ENCODE measurements at places on chromosomes 11 and 22.

GRCh38 chr22:27310966-27311697 lies 490.4 kb downstream of the MN1 start:
- no peak for DNase-seq

DNA sequence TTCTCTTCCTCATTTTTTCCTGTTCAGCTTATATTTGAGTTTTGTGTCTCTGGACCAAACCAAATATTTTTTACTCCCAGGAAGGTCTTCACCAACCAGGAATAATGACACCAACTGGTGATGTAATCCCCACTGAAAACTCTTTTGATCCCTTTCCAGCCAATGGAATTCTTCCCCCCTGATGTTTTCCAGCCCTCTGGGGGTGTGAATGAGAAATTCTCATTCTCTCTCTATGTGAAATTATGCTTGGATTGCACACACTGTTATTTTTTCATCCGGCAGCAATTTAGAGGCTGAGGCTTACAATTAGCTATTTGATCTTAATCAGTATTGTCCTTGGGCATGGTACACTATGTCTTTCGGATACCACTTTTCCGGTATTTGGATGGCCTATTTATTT lies 39.5 kb upstream of the SLC1A2 start:
- no peak for DNase-seq

DNA sequence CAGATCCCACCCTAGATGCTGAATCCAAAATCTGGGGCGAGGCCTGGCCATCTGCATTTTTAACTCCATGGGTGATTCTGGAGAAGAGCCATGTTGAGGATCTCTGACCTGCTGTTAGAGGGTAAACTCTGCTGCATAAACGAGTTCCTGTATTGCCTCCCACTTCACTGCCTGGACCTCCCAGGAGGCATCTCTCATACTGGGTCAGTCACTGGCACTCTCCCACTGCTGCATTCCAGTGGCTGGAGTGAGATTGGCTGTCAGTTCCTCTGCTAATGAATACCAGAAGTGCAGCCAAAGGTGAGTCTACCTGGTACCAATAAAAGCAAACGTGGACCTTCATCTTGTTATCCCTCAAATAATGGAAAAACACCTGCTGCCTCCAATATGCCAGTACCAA lies 10.3 kb downstream of the POLDIP3 start:
- DNase-seq: no peak

- no peak for DNase-seq
Observed at GRCh38 chr22:27561286-27561904, 240.2 kb downstream of the MN1 start.

- no peak for DNase-seq
Observed at GRCh38 chr11:131906963-131907362, 536.5 kb downstream of the NTM start.

GRCh38 chr11:118142081-118142480 lies 10.5 kb downstream of the SCN4B start:
- no peak for DNase-seq

GRCh38 chr11:42524534-42525227 lies 787.1 kb upstream of the API5 start:
- DNase-seq: peak; percentile 1

DNA sequence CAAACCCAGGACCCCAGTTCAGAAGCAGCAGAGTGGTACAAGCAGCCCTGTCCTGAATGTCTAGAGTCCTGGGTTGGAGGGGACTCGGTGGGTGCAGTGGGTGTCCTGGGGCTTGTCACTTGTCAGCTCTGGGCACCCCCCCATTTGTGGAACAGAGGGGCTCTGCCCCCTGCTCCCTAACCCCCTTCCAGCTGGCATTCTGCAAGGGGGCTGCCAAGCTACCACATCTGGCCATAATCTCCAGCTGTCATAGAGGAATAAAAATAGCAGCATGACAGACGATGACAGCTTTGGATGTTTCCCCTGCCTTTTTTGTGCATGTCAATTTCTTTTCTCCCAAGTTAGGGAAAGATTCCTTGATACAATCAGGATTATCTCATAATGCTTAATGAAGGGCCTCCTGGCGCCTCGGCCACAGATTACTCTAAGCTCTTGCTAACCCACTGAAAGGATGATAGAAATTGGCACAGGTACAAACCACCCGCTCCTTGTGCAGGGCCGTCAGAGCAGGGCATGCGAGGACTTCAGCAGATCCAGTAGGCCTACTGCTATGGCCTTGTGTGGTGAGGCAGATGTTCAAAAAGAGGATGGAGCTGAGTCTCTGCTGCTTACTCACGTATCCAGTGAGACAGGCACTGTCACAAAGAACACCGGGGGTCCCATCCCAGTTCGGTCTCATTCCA lies 83.0 kb downstream of the ISX start:
- DNase-seq: no peak

DNA sequence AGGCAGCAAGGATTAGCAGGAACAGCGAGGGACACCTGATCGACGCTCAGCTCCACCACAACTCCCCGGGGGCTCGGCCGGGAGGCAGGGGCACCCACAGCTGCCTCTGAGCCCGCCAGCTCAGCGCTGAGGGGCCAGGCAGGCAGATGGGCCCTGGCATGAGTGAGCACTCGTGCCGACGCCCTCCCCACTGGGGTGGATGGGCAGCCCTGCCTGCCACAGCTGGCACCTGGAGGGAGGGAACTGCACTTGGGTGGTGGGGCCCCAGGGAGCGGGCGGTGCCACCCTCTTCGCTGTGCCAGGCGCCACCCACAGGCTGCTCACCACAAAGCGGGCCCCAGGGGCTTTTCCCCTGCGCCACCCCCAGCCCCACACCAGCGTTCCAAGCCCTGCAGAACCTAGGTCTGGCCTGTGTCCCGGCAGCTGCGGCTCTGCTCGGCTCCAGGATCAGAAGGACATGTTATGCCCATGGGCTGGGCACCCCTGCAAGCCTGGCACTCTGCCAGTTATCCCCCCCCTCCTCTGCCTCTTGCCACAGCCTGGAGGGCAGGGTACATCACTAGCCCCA lies 28.8 kb downstream of the WNT7B start:
- DNase-seq: no peak

- DNase-seq: peak; percentile 83
Observed at GRCh38 chr11:45354976-45355705, 69.0 kb upstream of the SYT13 start.

- no peak for DNase-seq
Observed at GRCh38 chr11:62514151-62514550, 32.5 kb downstream of the AHNAK start.

GRCh38 chr22:45600790-45601730 lies 70.6 kb upstream of the ATXN10 start:
- no peak for DNase-seq

- DNase-seq: no peak
Observed at GRCh38 chr22:39429916-39430575, 26.8 kb upstream of the MGAT3 start.

DNA sequence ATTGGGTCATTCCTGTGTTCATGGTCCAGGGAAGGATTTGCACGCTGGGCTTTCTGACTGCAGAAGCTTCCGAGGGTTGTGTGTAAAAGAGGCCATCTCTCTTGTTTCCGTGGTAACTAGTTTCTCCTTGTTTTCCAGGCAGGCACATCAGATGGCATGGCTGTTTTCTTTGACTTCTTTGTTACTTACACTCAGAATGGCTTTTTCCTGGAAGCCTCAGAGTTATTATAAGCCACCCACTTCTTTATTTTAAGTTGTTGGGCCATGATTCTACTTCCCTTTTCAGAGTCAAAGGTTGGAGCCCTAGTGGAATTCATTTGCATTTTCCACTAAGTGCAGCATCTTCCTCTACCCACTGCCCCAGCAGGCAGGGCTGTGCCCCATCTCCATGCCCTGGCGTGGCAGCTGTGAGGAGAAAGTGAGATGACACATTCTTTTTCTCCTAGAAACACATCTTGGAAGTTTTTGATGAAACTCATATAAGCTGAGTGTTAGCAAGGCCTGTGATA lies 94.9 kb downstream of the PRR5L start:
- DNase-seq: no peak

DNA sequence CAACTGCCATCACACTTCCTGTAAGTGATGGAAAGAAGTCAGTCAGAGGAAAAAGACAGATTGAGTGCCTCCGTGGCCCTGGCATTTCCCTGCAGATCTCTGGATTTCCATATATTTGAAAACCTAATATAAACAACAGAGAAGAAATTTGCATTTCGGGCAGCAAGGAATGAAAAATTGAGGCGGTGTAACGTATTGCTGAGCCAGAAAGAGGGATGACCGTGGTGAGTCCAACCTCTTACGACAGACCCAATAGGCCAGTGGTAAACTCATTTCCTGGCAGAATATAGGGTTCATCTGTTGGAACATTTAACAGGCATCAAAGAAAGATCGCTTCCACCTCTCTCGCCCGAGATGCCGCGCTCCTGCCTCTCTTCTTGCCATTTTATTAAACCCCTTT lies 336.5 kb downstream of the MIAT start:
- DNase-seq: no peak

GRCh38 chr22:21646608-21647590 lies 4.8 kb downstream of the SDF2L1 start:
- peak; percentile 70 for DNase-seq

DNA sequence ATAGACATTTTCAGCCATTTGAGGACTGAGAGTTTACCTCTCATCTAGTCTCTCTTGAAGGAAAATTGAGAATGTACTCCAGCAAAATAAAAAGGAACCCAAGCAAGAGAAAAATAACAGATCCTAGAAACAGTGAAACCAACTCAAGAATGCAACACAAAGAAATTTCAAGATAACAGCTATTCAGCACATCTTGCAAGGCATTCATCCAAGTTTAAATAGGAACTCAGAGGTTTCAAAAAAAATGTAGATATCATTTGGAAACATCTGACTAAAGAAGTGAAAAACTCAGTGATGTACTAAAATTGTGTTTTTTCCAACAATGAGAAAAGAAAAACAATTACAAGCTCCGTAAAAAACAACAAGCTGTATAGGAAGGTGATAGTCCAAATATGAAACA lies 76.4 kb downstream of the TMEM135 start:
- no peak for DNase-seq

DNA sequence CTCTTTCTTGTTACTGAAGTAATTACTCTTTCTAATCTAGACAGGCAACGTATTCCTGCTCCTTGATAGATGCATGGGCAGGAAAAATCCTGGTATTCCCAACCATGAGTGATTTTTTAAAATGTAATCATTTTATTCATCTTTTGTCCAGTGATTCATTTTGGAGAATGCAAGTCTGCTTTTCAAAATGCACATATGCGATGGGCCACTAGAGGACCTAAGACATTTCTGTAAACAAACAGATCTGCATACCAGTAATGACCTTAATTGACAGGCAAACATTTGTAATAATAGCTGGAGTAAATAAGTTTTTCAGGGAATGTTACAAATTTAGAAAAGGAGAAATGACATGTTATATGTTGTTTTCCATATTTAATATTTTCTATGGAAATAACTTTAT lies 1167.6 kb downstream of the JRKL start:
- no peak for DNase-seq

GRCh38 chr11:44941259-44942021 lies 9.2 kb downstream of the TP53I11 start:
- no peak for DNase-seq

DNA sequence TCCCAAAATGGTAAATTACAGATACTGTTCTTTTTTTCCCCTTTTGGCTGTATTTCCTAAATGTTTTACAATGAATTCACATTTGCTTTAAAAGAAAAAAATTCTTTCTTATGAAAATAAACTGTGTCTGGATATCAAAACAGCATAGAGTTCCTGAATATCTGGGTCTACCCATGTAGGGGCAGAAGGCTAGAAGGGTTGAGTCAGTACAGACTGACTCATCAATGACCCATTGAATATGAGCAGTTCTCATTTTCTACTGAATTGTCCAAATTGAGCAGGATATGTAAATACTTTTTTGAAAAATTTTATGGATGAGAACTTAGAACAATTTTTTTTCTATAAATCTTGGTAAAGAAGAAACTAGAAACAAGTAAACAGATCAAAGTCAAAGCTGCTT lies 16.3 kb upstream of the C11orf87 start:
- no peak for DNase-seq

DNA sequence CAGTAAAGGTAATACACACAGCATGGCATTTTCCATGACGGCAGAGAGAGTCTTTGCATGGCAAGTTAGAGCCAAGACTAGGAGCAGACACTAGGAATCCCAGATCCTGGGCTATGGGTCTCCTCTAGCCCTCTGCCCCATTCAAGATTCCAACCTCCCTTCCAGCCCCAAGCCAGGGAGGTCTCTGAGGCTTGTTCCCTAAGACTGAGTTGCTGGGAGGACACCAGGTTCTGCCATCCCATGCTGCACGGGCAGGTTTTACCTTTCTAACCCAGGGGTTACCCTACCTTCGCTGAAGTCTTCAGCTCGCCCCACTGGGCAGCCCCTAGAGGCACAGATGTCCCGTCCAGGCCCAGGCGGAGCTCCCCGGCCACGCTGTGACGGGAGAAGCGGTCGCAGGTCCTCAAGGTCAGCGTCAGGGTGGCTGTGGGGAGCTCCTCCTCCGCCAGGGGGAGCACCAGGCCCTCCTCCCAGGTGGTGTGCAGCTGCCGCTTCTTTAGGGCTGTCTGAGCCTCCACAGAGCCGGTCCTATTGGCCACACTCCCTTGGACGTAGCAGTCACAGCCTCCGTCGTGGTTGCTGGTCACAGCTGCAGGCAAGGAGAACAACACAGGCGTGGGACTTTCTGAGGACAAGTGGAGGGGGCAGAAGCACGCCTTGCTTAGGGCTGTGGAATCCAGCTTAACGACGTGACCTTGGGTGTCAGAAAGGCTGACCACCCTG lies 33.8 kb downstream of the SYT13 start:
- peak; percentile 30 for DNase-seq

- DNase-seq: no peak
Observed at GRCh38 chr11:128354476-128354875, 232.9 kb downstream of the ETS1 start.

GRCh38 chr22:31425331-31426050 lies 26.1 kb downstream of the DRG1 start:
- DNase-seq: no peak

GRCh38 chr11:77467993-77468392 lies 5.9 kb downstream of the PAK1 start:
- DNase-seq: no peak

- DNase-seq: no peak
Observed at GRCh38 chr11:45156741-45157140, 10.3 kb downstream of the PRDM11 start.

DNA sequence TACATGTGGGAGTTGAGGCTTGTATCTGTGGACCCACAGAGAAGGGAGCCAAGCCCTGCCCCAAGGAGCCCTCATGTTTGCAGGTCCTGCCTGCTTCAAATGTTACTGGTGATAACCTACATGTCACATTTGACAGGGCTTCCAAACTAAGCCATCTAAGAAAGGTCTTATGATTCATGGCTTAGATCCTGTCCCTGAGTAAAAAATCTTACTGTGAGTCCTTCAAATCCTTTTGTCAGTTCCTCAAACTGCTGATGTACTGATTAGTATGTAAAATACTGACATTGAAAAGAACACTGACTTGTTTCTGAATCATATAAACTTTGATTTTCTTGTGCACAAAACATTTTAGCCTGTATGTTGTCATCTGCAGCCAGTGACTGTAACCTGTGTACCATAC lies 1.0 kb upstream of the PANX1 start:
- no peak for DNase-seq

Measured in natural killer cell (primary cell).